ENCODE measurements at places on chromosomes 5 and 9.

DNA sequence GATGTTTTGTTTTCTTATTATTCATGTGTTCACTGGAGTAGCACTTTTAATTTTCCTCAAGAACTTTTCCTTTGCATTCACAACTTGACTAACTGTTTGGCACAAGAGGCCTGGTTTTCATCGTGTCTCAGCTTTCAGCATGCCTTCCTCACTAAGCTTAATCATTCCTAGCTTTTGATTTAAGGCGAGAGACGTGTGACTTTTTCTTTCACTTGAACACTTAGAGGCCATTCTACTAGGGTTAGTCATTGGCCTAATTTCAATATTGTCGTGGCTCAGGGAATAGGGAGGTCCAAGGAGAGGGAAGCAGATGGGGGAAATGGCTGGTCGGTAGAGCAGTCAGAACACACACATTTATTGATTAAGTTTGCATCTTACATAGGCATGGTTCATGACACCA lies 94.0 kb downstream of the ZNF462 start:
- DNase-seq = no peak

- no peak for DNase-seq
These were observed 374.7 kb upstream of the WWC1 start for GRCh38 chr5:167916706-167917105.

GRCh38 chr5:148397968-148398595 lies 14.3 kb downstream of the FBXO38 start:
- DNase-seq = no peak

- DNase-seq = no peak
These were observed 56.8 kb downstream of the TRIO start for GRCh38 chr5:14199902-14200301.

DNA sequence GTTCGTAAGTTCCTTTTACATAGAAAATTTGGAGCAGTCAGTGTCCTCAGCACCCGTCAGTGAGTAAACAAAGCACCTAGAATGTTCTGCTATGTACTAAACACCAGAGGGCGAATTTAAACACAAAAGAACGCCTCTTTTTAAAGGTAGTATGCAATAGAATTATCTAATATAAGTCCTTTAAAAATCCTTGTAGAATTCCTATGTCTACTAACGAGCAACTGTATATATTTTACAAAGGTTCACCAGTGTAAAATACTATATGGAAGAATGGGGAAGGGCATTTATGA lies 499 bp upstream of the TMEM232 start:
- no peak for DNase-seq

DNA sequence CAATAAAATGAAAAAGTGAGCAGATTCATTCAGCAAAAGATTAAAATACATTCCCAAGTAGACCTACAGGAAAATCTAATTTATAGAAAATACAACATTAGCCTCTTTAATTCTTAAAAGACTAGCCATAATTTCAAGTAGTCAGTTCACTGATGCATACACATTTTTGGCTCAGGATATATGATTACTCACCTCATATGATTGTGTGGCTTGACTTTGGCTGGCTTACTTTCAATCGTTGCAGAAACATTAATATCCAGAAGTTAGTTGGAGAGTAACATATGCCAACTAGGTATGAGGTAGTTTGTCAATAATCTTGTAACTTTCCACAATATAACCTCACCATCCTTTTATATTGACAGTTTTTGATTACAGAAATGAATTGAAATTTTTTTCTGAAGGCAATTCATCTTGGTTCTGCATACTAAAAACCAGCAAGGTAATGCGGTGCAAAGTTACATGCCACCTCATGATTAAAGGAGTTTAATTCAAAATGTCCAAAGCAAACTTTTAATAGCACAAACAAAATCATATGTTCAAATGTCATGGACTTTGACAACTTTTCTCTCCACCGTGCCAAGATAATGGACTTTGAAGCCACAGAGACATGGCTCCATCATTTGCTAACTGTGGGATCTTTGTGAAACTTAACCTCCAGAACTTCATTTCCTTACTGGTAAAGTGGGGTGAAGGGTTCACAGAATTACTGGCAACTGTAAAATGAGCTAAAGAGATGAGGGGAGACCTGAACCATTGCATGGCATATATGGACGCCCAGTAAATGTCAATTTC lies 76.6 kb upstream of the PAM start:
- no peak for DNase-seq

GRCh38 chr5:81014348-81014747 lies 54.2 kb downstream of the RASGRF2 start:
- no peak for DNase-seq

DNA sequence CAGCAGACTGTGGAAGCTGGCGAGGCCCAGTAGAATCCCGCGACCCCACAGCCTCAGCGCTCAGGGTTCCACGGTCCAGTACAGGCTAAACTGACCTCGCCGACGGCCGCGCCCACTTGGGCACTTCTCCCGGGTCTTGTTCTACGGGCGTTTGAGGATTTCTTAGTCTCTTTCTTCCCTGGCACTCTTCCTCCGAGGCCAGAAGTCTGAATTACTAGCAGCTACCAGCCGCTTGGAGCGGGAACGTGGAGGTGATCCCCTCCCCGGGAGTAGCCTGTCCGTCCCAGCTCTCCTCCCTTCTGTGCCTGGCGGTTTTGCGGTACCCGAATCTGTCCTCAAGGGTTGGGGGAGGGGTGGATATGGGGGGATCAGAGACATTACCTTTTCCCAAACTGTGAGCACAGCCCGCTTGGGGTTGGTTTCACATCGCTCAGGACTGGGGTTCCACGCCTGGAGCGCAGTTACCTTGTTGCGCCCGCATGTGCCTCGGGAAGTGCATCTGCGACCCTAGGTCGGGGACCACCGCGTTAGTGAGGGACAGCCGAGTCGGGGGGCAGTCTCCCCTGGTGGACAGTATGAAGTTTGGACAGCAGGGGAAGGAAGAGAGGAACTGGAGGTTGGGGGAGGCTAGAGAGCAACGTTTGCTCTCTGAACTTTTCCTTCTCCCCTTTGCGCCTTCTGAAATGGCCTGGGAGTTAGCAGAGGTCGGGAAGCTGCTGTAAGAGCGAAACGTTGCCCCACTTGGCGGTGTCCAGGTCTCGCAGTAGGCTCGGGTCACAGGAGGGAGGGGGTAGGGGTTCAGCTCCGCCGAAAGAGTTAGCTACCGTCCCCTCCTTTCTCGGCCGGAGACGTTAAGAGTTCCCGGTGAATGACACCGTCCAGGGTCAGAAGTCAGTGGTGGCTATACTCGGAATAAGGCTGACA lies 190.8 kb downstream of the MEF2C start:
- no peak for DNase-seq

DNA sequence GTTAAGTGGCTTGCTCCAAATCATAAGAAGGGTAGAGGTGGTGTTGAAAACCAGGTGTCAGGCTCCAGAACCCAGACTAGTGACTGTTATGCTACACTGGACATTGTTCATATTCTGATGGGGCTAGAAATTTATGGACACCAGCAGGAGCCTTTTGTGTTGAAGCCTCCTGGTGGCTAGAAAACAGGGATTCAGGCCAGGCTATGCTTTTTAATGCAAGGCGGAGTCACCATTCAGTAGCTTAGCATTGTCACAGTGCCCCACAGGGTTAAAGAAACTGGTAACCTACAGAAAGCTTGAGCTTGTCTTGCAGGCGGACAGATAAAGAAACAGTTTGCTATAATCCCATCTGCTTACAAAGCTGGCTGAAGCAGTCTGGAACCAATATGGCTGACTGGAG lies 23.0 kb upstream of the GOLM1 start:
- no peak for DNase-seq

GRCh38 chr9:76649894-76650293 lies 114.3 kb upstream of the PCA3 start:
- no peak for DNase-seq

- no peak for DNase-seq
These were observed 22.5 kb upstream of the CCNH start for GRCh38 chr5:87435144-87435694.

DNA sequence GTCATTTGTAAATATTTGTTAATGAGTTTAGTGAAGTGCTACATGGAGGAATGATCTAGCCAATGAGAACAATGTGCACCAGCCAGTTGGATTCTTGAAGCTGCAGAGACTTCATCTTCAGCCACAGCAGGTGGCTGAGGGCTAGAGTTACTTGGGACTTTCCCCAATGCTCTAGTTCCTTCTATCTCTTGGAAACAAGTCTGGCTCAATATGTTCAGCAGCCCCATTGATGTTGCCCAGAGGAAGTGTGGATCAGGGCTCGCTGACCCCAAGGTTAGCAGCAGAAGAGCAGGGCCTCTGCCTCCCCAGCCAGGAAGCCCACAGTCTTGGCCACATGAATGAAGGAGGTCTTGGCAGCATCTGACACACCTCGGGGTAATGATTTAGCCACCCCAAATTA lies 117.5 kb downstream of the SLC1A3 start:
- DNase-seq = no peak

DNA sequence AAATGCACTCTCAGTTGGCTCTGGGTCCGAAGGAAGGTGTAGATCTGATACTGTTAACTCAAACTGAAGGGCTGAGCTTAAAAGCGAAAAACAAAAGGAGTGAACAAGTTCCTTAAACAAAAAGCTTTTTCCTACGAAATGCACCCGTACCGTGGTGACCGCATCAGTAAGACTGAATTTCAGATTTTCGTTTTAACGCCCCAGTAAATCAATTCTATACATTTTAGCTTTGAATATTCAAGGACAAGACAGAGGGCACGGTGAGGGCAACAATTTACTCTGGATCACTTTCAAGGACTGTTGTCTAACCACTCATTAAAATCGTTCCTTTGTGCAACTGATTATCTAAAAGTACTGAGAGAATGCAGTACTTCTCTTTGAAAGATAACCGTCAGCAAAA lies 1.9 kb downstream of the HOMER1 start:
- DNase-seq = no peak

- DNase-seq = no peak
These were observed 71.6 kb upstream of the XPA start for GRCh38 chr9:97768746-97769145.

DNA sequence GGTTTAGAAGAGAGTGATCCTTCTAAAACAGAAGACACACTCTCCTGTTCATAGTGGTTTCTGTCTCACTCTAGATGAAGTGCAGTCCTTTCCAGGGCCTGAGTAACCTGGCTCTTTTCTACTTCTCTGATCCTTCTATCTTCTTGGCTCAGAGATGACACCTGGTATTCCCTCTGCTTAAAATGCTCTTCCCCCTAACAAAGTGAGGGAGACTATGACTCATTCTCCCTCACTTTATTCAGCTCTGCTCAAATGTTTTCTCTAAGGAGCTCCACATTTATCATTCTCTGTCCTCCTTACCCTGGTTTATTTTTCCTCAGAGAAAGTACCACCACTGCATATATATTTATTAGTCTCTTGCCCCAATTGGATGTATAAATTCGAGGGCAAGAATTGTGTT lies 24.6 kb downstream of the TUT7 start:
- no peak for DNase-seq

- DNase-seq = no peak
These were observed 386.7 kb downstream of the KDM4C start for GRCh38 chr9:7144265-7145046.

GRCh38 chr5:104347119-104347708 lies 784.6 kb upstream of the NUDT12 start:
- DNase-seq = no peak

DNA sequence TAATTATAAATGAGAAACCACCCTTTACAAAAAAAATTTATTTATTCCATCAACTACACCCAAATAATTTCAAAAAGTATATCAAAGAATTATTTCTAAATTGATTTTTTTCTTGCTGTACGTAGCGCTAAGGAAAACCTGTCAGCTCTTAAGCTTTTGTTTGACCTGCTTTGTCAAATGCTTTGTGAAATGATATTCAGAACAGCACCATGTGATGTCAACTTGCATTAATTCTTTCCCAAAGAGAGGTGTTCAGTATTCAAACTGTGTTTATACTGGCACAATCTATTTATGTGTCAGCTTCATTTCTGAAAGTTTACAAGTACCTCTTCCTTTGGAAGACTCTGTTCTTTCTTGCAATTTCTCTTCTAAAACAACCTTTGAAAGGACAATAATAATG lies 12.0 kb upstream of the ARSB start:
- DNase-seq = no peak

DNA sequence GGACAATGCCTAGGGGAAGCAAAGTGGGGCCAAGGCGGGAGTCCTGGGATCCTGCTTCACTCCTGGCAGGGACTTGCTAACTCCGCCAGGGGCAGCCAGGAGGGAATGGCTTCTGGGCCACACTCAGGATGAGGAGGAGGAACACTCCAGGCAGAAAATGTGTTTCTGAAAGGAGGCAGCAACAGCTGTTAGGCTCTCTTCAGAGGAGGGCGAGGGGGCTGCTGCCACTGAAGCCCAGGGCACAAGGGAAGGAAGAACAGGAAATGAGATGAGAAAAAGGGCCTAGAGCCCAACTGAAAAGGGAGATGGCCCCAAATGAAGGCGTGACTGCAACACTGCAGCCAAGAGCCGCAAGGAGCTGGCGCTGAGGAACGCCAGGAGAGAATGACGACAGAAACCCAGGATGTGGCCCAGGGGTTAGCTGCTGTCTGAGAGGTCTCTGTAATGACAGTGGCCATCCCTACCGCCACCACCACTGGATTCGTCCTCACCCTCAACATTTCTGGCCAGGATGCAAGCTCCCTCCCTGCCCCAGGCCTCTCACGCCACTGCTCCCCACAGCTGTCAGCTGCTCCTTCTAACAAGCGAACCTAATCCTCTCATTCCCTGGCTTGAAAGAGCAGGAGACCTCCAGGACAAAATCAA lies 15.8 kb downstream of the PSMB7 start:
- no peak for DNase-seq

GRCh38 chr5:36279054-36279698 lies 22.5 kb downstream of the RANBP3L start:
- DNase-seq = no peak

- no peak for DNase-seq
These were observed 165.5 kb downstream of the PIK3R1 start for GRCh38 chr5:68381060-68381459.

DNA sequence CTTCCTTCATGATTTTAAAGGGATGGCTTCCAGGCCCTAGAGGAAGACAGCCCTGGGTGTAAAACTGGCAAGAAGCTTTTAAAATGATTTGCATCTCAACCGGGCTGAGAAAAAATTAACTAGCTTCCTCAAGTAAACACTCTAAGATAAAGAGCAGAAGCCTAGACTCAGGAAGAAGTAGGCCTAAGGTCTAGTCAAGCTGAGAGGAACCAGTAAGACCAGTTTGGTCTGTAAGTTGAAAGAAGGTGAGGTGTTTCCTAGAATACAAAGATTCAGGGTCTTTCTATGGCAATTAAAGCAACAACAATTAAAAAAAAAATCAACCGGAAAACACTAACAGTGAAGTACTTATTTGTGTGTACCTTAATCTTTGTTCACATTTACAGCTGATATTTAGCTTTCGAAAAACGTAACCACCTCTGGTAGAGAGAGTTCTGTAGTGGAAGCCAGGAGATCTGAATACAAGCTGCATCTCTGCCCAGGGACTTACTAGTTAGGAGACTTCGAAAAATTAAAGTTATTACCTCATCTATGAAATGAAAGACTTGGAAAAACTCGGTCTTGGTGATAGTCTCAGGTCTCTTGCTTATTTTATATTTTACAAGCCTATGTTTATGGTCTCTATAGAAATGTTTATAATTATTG lies 75.7 kb downstream of the TUSC1 start:
- no peak for DNase-seq

Data from stimulated activated CD4-positive, alpha-beta T cell treated with anti-CD3 and anti-CD28 coated beads, Interleukin-15, amount 100 ng/mL, for 1 hour (primary cell).